ENCODE measurements at places on chromosomes 6 and 20. TPM values are rescaled to one million over a fixed set of nuclear protein-coding genes. Genes with fewer than 3 reads are reported as not detected.

DNA sequence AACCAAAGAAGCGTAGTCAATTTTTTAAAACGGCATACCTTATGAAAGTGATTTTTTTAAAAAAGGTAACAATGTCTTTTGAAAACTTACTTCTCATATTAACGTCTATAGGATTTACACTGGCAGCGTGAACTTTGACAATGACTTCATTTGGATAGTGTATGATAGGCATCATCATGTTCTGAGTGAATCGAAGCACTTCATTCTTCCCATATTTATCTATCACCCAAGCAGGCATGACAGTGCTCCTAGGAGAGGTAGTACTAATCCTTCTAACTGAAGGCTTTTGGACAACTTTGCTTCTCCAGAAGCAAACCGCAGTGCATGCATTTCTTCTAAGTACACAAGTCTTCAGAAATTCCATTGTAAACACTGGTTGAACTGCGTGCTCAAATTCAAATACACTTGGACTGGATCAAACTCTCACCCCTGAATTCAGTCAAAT, 618 bp downstream of the RTN4IP1 start:
- H3K4me3 ChIP-seq, result peak overlapping the region; percentile 99
- DNase-seq, result no peak
- peak overlapping the region; percentile 85 for H3K27ac ChIP-seq
- peaks cover 34% of the 10 kb centered on the region for H3K4me1 ChIP-seq

- no peak for DNase-seq
- no peak overlapping the region for H3K4me3 ChIP-seq
- no peaks in the 10 kb centered on the region for H3K27me3 ChIP-seq
- H3K27ac ChIP-seq, result no peak overlapping the region
These were observed 13.4 kb downstream of the PHIP start for GRCh38 chr6:79064635-79065034.

DNA sequence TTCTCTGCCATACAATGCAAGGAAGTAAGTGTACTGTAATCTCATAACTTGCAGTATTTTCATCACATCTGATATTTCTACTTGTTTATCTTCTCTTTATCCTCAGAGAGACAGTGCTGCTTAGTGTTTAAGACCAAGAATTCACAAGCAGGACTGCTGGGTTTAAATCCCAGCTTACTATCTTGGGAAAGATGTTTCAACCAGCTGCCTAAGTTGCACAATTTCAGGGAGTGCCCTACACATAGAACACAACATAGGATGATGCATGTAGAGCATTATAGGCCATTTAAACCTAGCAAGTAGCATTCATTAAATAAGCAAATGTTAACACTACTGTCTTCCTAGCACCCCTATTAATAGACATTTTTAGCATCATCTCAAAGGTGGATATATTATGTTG, 205.2 kb upstream of the CEP162 start:
- H3K27me3 ChIP-seq, result no peaks in the 10 kb centered on the region
- no peaks in the 10 kb centered on the region for H3K4me1 ChIP-seq
- H3K4me3 ChIP-seq, result no peak overlapping the region

Gene ATRN
- 38.1 TPM for total RNA-seq

DNA sequence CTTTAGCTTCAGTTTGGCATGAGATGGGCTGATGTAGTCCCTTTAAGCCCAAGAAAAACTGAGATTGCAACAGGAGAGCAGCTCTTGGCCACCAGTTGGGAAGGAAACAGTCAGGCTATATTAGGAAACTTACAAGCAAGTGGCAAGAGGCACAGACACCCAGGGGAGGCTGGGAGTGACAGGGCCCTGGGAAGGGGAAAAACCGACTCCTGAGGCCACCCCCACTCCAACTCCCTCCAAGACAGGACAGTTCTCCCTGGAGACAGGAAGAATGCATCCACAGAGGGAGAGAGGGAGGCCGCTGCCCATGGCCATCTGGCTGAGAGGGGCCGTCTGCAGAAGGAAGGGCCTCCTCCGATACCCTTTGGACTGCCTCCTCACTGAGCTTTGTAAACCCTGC, 20.5 kb downstream of the JPH2 start:
- H3K36me3 ChIP-seq, result no peaks in the 10 kb centered on the region
- H3K27ac ChIP-seq, result no peak overlapping the region
- no peak for DNase-seq
- no peaks in the 10 kb centered on the region for H3K4me1 ChIP-seq
- no peak overlapping the region for H3K4me3 ChIP-seq

Gene SNAP25
- not detected for total RNA-seq

Gene B3GAT2
- 0.06 TPM for total RNA-seq

DNA sequence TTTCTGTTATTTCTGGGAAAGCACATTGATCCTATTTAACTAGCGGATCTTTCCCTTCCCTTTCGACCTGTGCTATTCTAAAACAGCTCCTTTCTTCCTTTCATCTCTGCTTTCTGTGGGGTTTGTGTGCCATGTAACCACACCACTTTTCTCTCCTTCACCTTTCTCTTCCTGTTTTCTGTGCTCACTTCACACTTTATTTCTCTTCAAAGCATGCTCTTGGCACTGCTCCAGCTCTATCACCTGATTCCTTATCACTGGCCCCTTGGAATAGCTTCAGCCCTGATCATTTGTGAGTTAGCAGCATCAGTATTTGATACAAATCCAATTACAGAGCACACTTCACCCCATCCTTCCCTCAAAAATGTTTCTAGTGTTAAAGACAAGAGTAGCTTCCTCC, 8.1 kb upstream of the METTL24 start:
- H3K36me3 ChIP-seq, result no peaks in the 10 kb centered on the region
- H3K4me3 ChIP-seq, result no peak overlapping the region
- H3K4me1 ChIP-seq, result no peaks in the 10 kb centered on the region
- H3K27ac ChIP-seq, result no peak overlapping the region

Gene BMP7
- 1.5 TPM for total RNA-seq

- H3K36me3 ChIP-seq, result no peaks in the 10 kb centered on the region
- no peaks in the 10 kb centered on the region for H3K27me3 ChIP-seq
- H3K4me1 ChIP-seq, result peaks cover 21% of the 10 kb centered on the region
These were observed 90.2 kb upstream of the RIPOR2 start for GRCh38 chr6:25025919-25026301.

DNA sequence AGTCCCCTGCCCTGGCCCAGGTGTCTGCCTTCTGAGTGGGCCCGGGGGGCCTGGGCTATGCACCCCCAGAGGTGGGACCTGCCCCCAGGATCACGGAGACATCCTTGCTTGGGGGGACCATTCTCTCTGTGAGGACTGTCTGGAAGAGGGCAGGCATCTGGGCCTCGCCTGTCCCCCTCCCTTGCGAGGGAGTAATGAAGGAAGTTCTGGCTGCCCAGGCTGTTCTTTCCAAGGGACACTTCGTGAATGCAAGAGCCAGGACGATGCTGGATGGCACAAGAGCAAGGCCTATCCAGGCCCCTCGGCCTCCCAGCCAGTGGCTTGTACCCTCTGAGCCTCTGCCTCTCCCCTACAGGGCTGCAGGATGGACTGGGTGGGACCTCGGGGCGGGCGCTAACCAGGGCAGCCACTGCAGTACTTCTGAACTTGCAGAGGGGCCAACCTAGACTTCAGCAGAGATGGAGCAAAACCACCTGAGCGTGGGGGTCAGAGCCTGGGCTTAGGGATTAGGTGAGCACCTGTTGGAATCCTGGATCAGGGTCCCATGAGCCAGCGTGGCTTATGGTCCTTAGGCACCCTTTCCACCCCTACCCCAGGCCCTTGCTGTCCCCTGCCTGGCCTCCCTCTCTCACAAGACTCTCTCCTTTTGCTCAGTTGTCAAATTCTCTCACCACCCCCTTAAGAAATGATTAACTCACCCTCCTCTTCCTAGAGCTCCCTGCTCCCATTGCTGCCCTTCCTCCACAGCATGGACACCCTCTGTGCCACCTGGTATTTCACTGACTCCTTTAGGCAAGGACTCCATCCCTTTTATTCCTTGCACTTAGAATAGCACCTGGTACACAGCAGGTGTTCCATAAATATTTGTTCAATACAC, 53.2 kb downstream of the CTCFL start:
- peak overlapping the region; percentile 87 for H3K27ac ChIP-seq
- peaks cover 19% of the 10 kb centered on the region for H3K4me1 ChIP-seq
- no peaks in the 10 kb centered on the region for H3K27me3 ChIP-seq
- DNase-seq, result peak; percentile 70
- no peaks in the 10 kb centered on the region for H3K36me3 ChIP-seq

GRCh38 chr6:170107606-170108222, 183.2 kb downstream of the DLL1 start:
- DNase-seq, result peak; percentile 34
- no peaks in the 10 kb centered on the region for H3K36me3 ChIP-seq
- no peak overlapping the region for H3K4me3 ChIP-seq
- no peaks in the 10 kb centered on the region for H3K4me1 ChIP-seq
- H3K27me3 ChIP-seq, result no peaks in the 10 kb centered on the region
- no peak overlapping the region for H3K27ac ChIP-seq

Gene CST8
- not detected for total RNA-seq

DNA sequence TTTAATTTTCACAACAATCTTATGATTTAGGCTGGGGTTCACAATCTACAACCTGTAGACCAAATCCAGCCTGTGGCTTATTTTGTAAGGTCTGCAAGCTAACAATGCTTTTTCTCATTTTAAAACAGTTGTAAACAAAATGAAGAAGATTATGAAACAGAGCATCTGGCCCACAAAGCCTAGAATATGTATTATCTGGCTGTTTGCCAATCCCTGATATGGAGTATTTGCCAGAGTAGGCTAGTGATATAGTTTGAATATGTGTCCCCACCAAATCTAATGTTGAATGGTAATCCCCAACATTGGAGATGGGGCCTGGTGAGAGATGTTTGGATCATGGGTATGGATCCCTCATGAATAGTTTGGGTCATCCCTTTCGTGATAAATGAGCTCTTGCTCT, 201.8 kb downstream of the DHX35 start:
- no peak overlapping the region for H3K27ac ChIP-seq
- H3K36me3 ChIP-seq, result no peaks in the 10 kb centered on the region
- no peaks in the 10 kb centered on the region for H3K27me3 ChIP-seq
- no peaks in the 10 kb centered on the region for H3K4me1 ChIP-seq
- H3K4me3 ChIP-seq, result no peak overlapping the region

DNA sequence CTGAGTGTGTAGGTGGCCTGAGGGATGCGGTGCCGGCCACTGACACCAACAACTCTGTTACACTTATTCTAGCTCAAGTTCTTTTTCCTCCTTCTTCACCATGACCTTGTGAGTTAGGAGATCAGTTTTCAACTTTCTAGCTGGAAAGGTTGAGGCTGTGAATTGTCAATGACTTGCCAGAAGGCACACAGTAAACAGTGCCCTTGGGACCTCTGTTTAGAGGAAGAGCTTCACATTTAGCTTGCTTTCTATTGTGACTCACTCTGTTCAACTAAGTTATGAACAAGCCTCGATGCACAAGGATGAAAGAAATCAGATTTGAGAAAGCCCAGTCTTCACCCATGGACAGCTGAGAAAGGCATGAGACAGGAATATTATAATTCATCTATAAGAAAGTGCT, 455.6 kb downstream of the MAFB start:
- H3K4me1 ChIP-seq, result no peaks in the 10 kb centered on the region
- no peaks in the 10 kb centered on the region for H3K27me3 ChIP-seq
- H3K27ac ChIP-seq, result no peak overlapping the region

DNA sequence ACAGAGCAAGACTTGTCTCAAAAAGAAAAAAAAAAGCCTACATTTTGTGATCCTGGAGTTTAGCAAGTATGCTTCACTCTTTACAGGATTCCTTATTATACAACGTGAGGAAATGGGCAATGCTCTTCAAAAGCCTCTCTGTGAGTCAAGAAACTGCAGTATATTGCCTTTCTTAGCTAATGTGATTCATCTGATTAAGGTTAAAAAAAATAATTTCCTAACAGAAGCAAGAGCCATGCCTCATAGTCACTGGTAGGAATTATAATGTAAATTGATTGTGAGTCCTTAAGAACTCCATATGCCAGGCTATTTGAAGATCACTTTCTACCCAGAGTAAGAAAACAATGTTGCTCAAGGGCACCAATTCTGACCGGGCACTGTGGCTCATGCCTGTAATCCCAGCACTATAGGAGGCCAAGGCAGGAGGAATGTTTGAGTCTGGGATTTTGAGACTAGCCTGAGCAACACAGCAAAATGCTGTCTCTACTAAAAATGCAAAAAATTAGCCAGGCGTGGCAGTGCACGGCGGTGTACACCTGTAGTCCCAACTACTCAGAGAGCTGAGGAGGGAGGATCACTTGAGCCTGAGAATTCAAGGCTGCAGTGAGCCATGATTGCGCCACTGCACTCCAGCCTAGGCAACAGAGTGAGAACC, 43.3 kb downstream of the SLC26A8 start:
- no peak for DNase-seq
- no peaks in the 10 kb centered on the region for H3K4me1 ChIP-seq
- H3K36me3 ChIP-seq, result no peaks in the 10 kb centered on the region
- H3K27ac ChIP-seq, result no peak overlapping the region
- H3K27me3 ChIP-seq, result no peaks in the 10 kb centered on the region
- H3K4me3 ChIP-seq, result no peak overlapping the region

Gene HAO1
- total RNA-seq, result not detected

Data from spleen (tissue), 13 donors.